Esophagus mucosa (tissue), 1 donor: ENCODE measurements at places on chromosomes 2 and 18. TPM values are rescaled to one million over a fixed set of nuclear protein-coding genes. Genes with fewer than 3 reads are reported as not detected.

DNA sequence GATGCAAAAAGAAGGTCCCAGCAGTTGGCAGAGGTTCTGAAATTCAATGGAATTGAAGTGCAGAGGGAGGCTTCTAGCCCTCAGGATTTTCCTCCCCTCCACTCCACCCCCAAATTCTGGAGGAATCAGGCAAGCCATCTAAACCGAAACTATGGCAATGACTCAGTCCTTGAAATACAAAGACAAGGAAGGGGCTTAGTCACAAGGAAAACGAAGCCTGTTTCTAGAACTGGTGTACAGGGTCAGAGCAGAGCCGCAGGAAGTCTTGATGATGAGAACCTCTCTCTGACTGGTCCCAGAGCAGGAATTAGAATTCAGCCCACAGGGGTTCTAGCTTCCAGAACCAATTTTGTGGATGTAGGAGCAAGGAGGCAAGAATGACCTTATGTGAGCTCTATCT is 111.7 kb upstream of the SCN1A start:
- peak; percentile 83 for ATAC-seq

GRCh38 chr18:80022613-80023012 is 11.6 kb upstream of the RBFA start:
- no peak for ATAC-seq

- ATAC-seq: no peak
Measured at GRCh38 chr2:197081294-197081693, 154.8 kb upstream of the PGAP1 start.

- no peak for ATAC-seq
Measured at GRCh38 chr18:61096226-61096625, 237.0 kb upstream of the CDH20 start.

DNA sequence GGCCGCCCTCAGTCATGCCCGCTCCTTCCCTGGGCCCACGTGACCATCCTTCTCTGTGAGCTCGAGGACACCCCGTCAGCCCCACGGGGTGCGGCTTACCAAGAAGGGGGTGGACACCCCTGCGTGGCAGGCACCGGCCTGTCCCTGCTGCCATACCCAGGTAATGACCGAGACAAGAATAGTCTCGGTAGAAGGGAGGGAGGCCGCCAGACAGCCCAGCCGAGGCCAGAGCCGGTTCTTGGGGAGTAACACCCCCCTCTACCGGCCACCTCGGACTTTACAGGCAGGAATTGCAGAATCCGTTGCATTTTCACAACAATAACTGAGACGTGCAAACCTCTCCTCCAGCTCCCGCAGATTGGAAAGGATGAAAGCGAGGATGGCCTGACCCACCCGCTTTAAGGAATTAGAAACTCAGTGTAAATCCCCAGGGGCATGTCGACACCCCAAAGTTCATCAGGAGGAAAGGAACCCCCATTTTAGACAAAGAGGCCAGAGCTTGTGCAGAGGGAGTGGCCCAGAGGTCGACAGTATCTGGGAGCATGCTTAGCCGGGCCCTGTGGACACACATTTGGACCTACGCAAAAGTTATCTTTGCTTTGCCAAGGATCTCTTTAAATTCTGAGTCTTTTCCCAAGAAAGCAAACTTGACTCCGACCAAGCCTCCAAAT is 60.1 kb upstream of the GLI2 start:
- ATAC-seq: peak; percentile 88

DNA sequence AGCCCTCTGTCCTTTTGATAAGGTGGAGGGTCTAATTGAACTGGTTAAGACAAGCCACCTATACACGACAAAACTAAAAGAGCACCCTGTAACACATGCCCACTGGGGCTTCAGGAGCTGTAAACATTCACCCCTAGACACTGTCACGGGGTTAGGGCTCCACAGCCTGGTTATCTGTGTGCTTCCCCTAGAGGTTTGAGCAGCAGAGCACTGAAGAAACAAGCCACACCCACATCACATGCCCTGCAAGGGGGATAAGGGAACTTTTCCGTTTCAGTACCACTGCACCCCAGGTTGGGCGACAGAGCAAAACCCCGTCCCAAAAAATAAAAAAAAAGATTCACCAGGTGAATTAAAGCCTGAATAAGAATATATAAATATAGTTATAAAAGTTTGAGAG is 913.7 kb upstream of the ACVR2A start:
- no peak for ATAC-seq

- ATAC-seq: no peak
Measured at GRCh38 chr2:136141510-136142149, 23.7 kb upstream of the CXCR4 start.

DNA sequence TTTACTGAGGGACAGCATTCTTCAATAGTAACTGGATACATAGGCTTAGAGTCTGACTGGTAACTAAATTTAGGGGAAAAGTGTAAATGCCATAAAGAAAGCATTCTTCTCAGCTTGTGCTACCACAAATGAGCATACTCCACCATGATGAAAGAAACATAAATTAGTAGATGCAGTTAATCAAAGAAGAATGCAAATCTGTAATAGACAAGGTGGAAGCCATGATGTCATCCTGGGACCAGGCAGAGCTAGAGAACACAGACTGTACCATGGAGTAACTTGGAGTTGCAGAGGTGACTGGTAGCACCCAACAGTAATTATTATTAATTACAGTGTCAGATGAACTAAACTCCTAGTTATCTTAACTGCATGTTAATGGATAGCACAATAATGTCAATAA is 51.7 kb downstream of the RBKS start:
- no peak for ATAC-seq

DNA sequence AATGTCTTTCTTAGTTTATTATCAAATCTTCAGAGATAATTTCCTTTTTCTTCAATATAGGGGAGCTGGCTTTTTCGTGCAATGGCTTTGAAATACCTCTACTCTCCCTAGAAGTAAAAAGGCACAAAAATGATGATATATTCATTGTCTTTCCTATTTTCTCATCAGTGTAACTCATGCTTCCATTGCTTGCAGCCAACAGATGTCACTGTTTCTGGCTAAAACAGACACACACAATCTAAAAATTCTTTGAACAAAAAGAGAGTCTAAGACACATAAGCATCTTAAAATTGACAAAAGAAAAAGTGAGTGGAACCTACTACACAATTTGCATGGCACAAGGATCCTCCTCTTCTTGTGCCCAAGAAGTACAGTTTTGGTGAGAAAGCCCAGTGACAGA is 448.7 kb upstream of the VRK2 start:
- ATAC-seq: no peak

DNA sequence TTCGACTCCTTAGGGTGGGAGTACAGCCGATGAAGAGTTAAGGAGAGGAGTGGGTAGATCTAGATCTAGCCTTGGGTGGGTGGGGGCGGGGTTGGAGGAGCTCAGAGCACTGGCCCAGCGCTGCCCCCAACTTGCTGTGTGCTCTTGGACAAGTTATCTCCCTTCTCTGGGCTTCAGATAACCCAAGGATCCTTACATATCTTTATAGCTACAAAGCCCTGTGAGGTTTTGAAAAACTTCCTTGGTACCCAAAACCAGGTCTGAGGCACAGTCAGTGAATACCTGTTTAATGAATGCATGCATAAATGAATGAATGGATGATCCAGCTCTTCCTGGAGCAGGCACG is 1.3 kb upstream of the ODC1 start:
- no peak for ATAC-seq

GRCh38 chr2:157258520-157259326 is 1.2 kb downstream of the GALNT5 start:
- ATAC-seq: peak; percentile 18

DNA sequence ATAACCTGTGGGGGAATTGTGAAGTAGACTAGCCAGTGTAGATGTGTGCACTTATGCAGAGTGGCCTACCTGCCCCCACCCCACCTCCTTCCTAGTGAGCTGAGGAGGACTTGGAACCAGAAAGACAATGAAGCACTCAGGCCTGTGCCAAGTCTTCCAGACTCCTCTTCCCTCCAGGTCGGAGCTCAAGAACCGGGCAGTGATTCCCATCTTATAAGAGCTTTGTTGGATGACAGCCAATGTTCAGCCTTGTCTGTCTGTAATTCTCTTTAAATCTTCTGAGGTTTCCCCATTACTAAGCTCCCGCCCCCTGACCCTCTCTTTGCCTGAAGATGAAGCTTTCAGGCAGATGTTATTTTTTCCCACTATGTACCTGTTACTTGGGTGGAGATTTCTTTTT is 121.0 kb downstream of the SMAD2 start:
- no peak for ATAC-seq

DNA sequence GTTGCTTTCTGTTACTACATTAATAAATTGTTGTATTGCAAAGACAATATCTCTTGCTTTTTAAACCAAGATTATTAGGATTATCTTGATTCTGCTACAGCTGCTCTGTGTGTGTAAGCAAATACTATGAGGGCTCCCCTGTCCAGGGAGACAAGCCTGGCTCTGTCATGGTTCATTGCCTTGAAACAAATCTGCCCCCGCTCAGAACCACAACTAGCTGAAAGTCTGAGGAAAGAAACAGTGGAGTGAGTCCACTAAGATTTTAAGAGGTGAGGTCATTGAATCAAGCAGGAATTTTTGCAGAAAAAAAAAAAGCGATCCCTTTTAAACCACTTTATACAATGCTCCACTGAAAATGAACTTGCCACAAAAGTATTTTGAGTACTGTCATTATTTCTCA is 30.8 kb upstream of the LRRTM4 start:
- ATAC-seq: no peak

DNA sequence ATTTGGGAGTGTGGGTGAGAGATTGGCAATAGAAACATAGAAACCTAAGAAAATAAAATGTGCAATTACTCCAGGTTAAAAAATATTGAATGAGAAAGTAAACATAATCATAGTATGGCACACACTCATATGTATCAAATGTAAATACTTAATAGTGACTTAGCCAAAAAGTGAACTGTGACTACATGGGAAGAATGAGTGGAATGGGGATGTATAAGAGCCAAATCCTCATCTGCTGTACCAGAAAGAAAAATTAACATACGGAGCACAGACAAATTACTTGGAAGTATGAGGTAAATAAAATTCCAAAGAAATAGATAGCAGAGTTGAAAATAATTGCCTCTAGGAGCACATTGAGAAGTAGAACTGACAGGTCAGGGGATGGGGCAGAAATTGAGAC is 4.0 kb downstream of the FLACC1 start:
- no peak for ATAC-seq

DNA sequence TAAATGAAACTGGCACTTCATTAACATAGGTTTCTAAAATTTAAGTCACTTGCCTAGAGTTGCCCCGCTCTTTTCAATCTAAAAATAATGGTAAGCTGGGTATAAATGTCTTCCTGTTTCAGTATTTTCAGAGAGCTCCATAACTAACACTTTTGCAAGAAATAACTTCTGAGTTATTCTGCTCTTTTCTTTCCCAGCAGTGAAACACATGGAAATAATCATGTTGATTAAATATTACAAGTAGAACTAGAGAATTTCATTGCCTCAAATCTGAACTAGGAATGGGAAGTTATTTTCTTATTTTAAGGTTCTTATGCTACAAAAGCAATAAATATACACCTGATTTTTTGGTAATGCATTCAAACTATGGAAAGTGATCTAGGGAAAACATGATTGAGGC is 257.4 kb downstream of the IKZF2 start:
- no peak for ATAC-seq

- ATAC-seq: no peak
Measured at GRCh38 chr2:181129364-181130056, 149.1 kb downstream of the UBE2E3 start.

Gene SNORC
- total RNA-seq: 1.8 TPM

Gene CRACDL
- total RNA-seq: 6.6 TPM

Gene SIX3
- total RNA-seq: not detected
